ENCODE measurements at places on chromosomes 11 and 22.
A peak's percentile ranks its signal among the peaks of the same experiment; 100 is the strongest.

GRCh38 chr11:27882066-27882697, 181.9 kb upstream of the BDNF start:
- DNase-seq: no peak

DNA sequence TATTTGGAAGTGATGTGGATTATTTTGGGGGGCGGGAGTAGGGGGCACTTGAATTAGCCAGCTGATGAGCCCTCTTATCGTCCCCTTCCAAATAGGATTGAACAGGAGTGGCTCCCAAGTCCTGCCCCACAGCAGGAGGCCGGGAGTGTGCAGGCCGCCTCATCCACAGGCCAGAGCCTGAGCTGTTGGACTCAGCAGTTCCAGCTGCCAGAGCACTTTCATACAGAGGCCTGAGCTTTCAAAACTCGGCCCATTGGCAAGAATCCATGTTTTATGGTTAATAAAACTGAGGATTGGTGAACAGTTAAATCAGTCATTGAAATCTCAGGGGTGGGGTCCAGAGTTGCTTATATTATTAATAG, 9.6 kb downstream of the FAM118A start:
- DNase-seq: peak; percentile 77

- DNase-seq: peak; percentile 4
Observed at GRCh38 chr11:32068134-32068870, 22.6 kb upstream of the RCN1 start.

DNA sequence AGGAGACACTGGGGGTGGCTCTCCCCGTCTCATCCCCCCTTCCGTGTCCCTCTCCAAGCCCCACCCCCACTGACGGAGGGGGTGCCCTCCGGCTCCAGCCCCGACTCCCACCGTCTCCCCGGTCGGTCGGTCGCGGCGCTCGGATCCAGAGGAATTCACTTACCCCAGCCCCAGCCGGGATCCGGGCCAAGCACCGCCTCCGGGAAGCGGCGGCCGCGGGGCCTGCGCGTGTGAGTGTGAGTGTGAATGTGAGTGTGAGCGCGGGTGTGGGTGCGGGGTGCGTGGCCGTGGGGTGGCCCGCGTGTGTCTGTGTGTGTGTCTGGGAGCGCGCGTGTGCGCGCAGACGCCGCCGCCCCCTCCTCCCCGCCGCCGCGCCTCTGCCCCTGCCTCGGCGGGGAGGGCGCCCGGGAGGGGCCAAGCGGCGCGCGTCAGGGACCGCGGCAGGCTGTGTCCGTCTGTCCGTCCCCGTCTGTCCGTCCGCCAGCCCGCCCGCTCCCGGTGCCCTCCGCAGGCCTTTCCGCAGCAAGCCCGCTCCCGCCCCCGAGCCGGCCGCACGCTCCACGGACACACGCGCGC, at the start of gene ELFN2:
Gene ELFN2 (minus strand): TSS at position 345 of the 576 bp plus-strand sequence. CDS start 51,945 bp downstream, outside the sequence.
- no peak for DNase-seq

DNA sequence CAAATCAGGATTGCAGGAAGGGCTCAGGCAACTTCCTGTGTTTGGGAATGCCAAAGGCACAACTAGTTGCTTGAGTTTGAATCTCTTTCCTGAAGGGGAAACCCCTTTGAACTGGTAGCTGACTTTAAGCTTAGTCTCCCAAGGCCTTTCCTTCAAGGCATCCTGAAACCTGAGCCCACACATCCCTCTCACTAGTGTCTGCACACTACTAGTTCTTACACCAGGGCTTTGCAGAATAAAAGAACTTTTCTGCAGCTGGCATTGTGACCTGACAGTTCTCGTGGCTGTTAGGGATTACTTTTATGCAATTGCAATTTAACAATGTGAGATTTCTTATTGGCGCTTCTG, 95.4 kb downstream of the EXT2 start:
- DNase-seq: no peak

- peak; percentile 29 for DNase-seq
Observed at GRCh38 chr11:369336-370018, at the start of gene B4GALNT4. Gene B4GALNT4, plus strand, starts transcription at chr11:369499. Its CDS starts 305 bp downstream, at chr11:369804.

GRCh38 chr11:1335811-1336761, 26.7 kb upstream of the TOLLIP start:
- peak; percentile 90 for DNase-seq

- DNase-seq: no peak
Observed at GRCh38 chr11:119974467-119974866, 163.4 kb downstream of the TRIM29 start.

DNA sequence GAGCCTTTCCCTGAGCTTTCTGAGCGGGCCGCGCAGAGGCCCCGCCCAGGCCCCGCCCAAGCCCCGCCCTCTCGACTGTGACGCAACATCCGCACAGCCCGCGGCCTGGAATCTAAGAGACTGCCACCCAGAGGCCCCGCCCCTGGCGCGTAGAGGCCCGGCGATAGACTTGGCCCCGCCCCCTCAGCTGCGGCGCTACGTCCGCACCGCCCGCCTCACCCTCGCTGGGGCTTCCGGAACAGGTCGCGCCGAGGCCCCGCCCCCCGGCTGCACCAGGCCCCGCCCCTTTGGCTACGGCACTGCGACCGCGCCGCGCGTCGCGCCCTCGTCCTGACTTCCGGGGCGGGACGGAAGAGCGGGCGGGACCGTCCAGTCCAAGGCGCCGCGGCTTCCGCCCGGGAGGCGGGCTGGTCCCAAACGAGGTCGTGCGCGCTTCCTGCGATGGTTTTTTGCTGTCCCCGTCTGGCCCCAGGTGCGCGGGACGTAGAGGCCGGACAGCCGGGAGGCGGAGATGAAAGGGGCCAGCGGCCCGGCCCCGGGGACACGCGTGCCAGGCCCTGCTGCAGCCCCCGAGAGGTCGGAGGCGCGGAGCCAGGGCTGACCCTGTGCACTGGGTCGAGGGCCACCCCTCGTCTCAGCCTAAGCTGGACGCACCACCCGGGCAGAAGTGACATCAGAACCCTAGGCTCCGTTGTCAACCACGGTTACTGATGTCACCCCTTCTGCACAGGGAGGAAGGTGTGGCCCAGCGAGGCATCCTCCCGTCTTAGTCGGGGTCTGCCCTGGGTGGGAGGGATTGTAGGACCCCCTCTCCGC, 59.0 kb upstream of the WNT7B start:
- peak; percentile 100 for DNase-seq

GRCh38 chr11:65439331-65440181, 17.0 kb downstream of the NEAT1 start:
- DNase-seq: peak; percentile 65

GRCh38 chr22:43988960-43989359, 33.7 kb downstream of the SAMM50 start:
- no peak for DNase-seq

DNA sequence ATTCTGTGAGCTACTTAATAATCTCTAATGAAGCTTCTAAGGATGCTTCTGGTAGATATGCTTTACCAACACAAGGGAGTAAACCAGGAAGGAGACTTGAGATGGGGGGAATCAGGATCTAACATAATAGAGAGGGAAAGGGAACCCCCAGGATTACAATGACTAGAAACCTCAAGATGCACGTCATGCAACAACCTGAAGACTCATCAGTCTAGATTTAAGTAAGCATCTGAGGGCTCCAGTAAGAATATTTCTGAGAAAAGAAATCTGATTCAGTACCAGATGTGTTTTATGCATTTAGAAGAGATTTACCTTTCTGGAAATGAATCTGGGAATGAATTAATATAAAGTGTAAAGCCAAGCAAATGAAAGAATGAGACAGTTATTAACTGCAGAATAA, 15.2 kb downstream of the KDM4D start:
- DNase-seq: no peak

DNA sequence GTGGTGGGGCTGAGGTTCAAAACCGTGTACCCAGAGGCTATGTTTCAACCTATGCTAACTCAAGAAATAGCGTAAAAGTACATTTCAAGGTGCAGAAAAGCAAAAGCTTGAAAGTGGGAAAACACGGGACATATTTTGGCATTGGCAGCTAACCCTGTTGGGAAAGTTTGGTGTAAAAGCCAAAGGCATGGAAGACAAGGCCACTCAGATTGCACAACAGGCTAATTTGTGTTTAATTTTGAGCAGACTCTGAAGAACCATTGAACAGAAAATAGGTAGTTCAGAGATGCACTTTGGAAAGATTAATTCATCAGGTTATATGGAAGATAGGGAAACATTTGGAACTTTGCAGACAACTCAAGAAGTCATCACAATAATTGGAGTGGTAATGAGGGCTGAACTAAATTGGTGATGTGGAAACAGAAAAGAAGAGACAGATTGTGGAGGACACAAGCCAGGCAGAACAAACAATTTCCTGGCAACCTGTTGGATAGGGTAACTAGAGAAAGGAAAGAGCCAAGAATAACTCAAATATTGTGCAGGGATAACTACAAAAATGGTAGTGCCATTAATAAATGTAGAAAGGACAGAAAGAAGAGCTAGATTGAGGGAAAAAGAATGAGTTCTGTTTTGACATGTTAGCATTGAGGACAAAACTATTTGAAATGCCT, 140.5 kb upstream of the PGR start:
- DNase-seq: no peak

GRCh38 chr11:65355776-65356393, 1.3 kb downstream of the TIGD3 start:
- peak; percentile 44 for DNase-seq

- no peak for DNase-seq
Observed at GRCh38 chr11:84790849-84791427, 836.2 kb downstream of the DLG2 start.

DNA sequence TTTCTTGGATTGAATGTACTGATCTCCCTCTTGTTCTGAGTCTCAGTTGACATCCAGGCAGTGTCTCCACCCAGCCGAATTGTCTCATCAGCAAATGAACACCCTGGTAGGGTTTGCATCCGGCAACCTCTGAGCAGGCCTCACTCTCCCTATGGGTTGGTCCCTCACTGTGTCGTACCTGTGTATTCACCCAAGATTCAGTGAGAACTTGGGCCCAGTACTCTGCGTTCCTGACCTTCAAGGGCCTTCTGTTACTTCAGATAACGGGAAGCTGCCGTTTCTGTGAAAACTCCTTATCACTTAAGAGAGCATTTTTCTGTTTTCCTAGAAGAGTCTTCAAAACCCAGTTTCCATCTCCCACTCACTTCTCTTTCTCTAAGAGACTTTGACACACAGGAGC, 915.6 kb downstream of the TBC1D22A start:
- DNase-seq: no peak

- no peak for DNase-seq
Observed at GRCh38 chr22:38427940-38428339, 27.1 kb downstream of the KCNJ4 start.
